ENCODE measurements at places on chromosomes 6 and 20.

DNA sequence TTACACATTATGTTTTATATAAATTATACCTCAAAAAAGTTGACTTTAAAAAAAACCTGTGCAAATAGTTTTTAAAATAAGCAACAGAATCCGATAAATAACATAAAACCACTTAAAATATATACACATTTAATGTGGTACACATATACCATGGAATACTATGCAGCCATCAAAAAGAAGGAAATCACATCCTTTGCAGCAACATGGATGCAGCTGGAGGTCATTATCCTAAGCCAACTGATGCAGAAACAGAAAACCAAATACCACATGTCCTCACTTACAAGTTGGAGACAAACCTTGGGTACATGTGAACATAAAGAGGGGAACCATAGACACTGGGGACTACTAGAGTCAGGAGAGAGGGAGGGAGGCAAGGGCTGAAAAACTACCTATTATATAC, 4.0 kb upstream of the DEFB121 start:
- DNase-seq = no peak

- DNase-seq = no peak
Observed at GRCh38 chr6:22958677-22959076, 389.3 kb downstream of the HDGFL1 start.

GRCh38 chr6:105578179-105578707, 175.4 kb upstream of the PREP start:
- no peak for DNase-seq

DNA sequence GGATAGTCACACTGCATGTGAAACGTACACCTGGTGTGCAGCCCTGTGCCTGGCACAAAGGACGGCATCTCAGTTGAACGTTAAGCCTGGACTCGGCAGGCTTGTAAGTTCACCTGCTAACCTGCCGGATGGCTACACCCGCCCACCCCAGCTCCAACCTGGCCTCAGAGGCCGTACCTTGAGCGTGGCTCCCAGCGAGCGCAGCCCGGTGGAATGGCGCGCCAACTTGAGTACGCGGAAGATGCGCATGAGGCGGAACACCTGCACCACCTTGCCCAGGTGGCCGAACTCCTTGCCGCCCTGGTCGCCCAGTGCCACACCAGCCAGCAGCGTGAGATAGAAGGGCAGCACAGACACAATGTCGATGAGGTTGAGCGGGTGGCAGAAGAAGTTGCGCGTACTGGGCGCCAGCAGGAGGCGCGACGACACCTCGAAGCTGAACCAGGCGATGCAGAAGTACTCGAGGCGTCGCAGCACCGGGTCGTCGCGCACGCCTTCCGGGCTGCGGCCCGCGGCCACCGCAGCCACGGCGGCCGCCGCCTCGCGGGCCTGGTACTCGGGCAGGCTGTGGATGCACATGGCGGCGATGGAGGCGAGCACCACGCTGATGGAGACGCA, 3.3 kb downstream of the KCNS1 start:
- no peak for DNase-seq

- DNase-seq = peak; percentile 80
Observed at GRCh38 chr6:7469696-7470095, 71.8 kb upstream of the DSP start.

- DNase-seq = no peak
Observed at GRCh38 chr20:58019850-58020625, 208.4 kb downstream of the ANKRD60 start.

- DNase-seq = no peak
Observed at GRCh38 chr6:13375360-13375878, 47.1 kb upstream of the TBC1D7 start.

DNA sequence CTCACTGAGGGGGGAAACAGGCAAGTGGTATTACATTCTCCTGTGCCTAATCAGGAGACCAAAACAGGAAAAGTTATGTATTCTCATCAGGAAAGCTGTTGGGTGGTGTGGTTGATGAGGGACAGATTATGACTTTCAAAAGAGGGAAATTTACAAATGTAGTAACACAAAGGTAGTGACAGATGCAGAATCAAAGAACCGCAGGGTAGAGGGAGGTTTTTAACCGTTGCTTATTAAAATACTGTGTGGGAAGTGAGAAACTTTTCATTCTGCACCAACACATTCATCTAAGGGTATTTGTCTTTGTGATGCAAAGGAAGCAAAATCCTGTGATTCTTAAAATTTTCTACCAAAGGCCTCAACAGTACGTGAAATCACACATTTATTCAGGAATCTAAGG, 288.2 kb upstream of the MAN1A1 start:
- no peak for DNase-seq

DNA sequence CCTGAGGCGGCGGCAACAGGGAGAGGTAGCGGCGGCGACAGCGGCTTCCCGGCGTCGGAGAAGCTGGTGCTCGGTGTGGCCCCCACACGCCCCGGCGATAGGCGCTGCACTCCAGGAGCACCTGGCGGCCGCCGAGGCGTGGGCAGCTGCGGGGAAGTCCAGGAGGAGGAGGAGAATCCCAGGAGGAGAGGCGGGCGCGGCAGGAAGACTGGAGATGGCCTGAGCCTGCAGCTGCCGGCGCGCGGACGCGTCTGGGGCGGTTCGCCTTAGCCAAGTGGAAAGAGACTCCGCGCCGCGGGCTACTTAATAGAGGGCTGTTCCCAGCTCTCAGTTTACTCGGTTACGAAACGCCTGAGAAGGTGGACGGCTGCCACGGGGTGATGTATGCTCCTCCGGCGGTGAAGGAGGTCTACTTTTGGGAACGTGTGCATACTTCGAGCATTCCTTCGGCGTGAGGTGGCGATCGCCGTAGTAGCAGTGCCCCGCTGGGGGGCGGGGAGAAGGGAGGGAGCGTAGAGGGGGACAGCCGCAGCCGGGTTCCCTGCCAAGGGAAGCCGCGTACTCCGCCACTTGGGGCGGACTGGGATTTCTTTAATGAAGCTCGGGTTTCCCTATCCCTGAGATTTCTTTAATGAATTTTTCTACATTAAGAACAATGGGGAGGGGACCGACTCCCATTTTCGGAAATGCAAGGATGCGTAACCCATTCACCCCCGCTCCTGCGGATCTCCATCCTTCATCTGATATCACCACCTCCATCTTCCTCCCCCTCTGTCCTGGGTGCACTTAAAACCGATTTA, at the start of gene COL12A1:
COL12A1 (minus strand) TSS at position 278 of the 800 bp plus-strand sequence. CDS start 3,261 bp downstream, outside the sequence.
- peak; percentile 99 for DNase-seq

GRCh38 chr6:139390447-139390846, 16.0 kb upstream of the CITED2 start:
- no peak for DNase-seq

GRCh38 chr6:110674096-110674495, 141.2 kb downstream of the CDK19 start:
- DNase-seq = no peak

GRCh38 chr6:109074133-109074415, 20.6 kb downstream of the SESN1 start:
- DNase-seq = no peak

GRCh38 chr6:122151763-122152162, 247.7 kb upstream of the HSF2 start:
- no peak for DNase-seq

- peak; percentile 12 for DNase-seq
Observed at GRCh38 chr6:98764373-98764911, 69.9 kb upstream of the POU3F2 start.

DNA sequence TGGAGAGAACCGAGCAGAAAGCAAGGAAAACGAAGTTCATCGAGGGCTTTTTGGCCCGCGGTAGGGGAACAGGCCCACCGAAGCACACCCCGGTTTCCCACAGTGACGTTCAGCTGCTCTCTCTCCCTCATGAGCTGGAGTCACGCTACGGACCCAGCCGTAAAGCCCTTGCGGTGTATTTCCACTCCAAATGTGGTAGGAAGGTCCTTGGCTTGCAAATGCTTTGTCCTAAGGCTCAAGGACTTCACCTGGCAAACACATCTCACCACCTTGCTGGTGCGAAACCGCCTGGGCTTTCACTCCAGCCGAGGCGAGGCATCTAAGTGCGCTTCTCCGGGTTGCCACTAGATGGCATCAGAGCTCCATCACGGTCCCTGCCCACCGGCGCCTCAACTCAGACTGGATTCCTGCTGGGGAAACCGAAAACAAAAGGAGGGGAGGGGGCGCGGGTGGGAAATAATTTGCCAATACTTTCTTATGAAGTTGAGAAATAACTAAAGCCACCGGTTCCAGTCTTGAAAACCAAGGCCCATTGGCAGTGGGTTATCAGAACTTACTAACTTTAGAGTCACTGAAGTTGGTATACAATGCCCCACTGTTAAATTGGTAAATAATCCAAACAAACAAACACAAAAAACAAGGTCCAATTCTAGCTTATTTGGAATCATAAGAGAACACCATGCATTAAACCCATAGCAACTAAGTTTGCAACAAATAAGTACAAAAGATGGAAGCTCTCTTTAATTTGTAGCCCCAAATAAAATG, 13.4 kb upstream of the FOXC1 start:
- peak; percentile 84 for DNase-seq

DNA sequence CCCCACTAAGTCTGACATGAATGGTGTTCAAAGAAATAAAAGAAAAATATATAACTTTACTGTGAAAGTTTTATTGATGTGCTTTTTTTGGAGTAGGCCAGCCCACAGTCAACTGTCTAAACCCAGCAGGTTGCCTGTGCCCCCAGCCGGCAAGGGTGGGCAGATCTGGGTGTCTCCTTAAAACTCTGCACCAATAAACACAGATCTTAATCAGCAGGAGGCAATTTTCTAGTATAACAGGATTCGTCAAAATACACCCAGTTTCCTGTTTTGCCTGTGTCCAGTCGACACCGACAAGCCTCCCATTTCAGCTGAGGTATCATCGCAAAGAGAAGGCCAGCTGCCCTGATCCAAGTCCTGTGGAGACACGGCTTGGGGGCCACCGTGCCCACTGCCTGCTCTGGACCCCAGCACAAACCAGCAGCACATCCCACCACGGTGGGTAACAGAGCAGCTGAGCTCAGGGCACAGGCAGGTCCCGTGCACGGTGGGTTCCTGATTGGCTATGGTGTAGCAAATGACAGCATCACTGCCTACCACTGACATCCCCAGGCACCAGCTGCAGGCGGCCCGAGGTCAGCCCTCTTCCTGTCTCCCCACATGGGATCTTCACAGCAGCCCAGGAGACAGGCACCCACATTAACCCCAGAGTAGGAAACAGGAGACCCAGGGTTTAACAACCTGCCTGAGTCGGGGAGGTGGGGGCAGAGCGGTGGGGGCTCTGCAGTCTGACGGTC, 15.7 kb downstream of the BMP7 start:
- no peak for DNase-seq
